Activated CD8-positive, alpha-beta memory T cell treated with anti-CD3 and anti-CD28 coated beads, Interleukin-2, amount 10 ng/mL, durations not matched to agents 7 days and 5 days (primary cell): ENCODE measurements at places on chromosomes 1 and 21. TPM values are rescaled to one million over a fixed set of nuclear protein-coding genes. Genes with fewer than 3 reads are reported as not detected.

MAP1LC3C gene
- not detected for total RNA-seq

MAEL gene
- not detected for total RNA-seq

NR1I3 gene
- total RNA-seq: not detected

ZBTB17 gene
- 68.8 TPM for total RNA-seq

HAO2 gene
- total RNA-seq: not detected

NUP210L gene
- total RNA-seq: not detected

OR2AJ1 gene
- total RNA-seq: not detected

SSBP3 gene
- total RNA-seq: 88.7 TPM

EGLN1 gene
- total RNA-seq: 30.1 TPM

ANGPTL1 gene
- total RNA-seq: not detected

C1orf216 gene
- total RNA-seq: 20.9 TPM

ATP13A2 gene
- 52.9 TPM for total RNA-seq

SYDE2 gene
- total RNA-seq: 1.4 TPM

RBP7 gene
- not detected for total RNA-seq

KRTAP19-1 gene
- total RNA-seq: not detected

NR5A2 gene
- total RNA-seq: not detected

BECN2 gene
- not detected for total RNA-seq

HECTD3 gene
- 31.5 TPM for total RNA-seq

HIVEP3 gene
- 15.1 TPM for total RNA-seq

S100A3 gene
- not detected for total RNA-seq

LRRC3 gene
- 3.9 TPM for total RNA-seq

SCAF4 gene
- 52.0 TPM for total RNA-seq

C1orf116 gene
- total RNA-seq: not detected

PGLYRP4 gene
- not detected for total RNA-seq

DYRK3 gene
- 9.5 TPM for total RNA-seq

MPL gene
- total RNA-seq: not detected

PLPP3 gene
- total RNA-seq: not detected

LCE5A gene
- total RNA-seq: not detected

IL12RB2 gene
- 54.0 TPM for total RNA-seq

CAPN8 gene
- not detected for total RNA-seq

PRAMEF9 gene
- total RNA-seq: not detected

ATP6V1G3 gene
- not detected for total RNA-seq

TRPM2 gene
- 21.2 TPM for total RNA-seq

CFAP141 gene
- total RNA-seq: not detected

CD84 gene
- 34.6 TPM for total RNA-seq

TEX38 gene
- not detected for total RNA-seq

ARHGEF11 gene
- 0.66 TPM for total RNA-seq

DNALI1 gene
- 0.30 TPM for total RNA-seq

SERPINC1 gene
- not detected for total RNA-seq

HOOK1 gene
- total RNA-seq: 2.3 TPM

TAS1R3 gene
- total RNA-seq: 0.77 TPM

SLAMF7 gene
- 126 TPM for total RNA-seq

FHAD1 gene
- not detected for total RNA-seq

RLF gene
- 21.4 TPM for total RNA-seq

CPT2 gene
- 11.5 TPM for total RNA-seq

TRIM45 gene
- 0.75 TPM for total RNA-seq

SPRR3 gene
- total RNA-seq: not detected

CSMD2 gene
- total RNA-seq: not detected
